Activated gamma-delta T cell treated with anti-CD3 and anti-CD28 coated beads, Interleukin-2, amount 50 U/mL, for 16 hours (primary cell): ENCODE measurements at places on chromosomes 3 and 15.

DNA sequence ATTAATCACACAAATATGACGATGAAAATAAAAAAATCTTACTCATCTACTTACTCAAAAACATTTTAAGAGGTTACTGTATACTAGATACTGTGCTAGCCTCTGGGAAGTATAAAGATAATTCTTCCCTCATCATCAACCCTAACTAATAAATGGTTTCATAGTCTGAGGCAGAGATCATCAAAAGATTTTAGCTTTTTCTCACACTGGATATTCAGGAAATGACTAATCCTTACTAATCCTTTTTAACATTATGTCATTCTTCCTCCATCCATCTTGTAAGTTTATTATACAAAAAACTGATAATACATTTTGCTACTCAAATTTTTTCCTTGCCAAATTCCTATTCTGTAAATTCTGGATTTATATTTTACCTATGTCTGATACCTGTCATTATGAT is 29.7 kb downstream of the ACAD11 start:
- DNase-seq = no peak

DNA sequence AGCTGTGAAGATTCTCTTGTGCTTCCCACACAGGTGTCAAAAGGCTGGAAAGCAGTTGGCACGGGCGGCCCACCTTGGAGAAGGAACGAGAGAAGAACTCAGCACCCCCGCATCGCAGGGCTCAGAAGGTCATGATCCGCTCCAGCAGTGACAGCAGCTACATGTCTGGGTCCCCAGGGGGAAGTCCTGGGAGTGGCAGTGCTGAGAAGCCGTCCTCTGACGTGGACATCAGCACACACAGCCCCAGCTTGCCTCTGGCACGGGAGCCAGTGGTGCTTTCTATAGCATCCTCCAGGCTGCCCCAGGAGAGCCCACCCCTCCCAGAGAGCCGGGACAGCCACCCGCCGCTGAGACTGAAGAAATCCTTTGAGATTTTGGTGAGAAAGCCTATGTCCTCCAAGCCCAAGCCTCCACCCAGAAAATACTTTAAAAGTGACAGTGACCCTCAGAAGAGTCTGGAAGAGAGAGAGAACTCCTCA is 31.4 kb downstream of the STARD5 start:
- DNase-seq = no peak

DNA sequence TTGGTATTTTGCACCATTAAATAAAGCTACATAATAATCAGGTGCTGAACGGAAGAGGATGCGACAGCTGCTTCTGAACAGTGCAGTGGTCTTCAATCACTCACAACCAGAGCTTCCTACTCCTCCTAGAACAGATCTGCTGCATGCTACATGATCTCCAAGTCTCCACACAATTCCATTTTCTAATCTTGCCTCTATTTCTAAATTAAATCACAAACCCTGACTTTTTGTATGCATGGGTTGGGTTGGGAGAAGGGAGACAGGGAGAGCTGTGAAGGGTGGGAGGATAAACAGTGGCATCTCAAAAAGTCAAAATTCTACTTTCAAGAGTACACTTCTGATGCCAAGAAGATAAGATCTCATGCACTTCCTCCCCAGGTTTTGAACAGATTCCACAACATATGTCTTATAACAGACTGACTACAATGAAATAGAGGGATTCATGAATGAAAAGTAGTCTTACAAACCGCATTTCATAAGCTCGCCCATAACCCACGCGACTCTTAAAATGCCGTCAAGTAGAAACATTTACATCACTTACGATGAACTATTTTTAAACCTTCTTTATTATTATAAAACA is 57.2 kb downstream of the CHSY1 start:
- DNase-seq = no peak

DNA sequence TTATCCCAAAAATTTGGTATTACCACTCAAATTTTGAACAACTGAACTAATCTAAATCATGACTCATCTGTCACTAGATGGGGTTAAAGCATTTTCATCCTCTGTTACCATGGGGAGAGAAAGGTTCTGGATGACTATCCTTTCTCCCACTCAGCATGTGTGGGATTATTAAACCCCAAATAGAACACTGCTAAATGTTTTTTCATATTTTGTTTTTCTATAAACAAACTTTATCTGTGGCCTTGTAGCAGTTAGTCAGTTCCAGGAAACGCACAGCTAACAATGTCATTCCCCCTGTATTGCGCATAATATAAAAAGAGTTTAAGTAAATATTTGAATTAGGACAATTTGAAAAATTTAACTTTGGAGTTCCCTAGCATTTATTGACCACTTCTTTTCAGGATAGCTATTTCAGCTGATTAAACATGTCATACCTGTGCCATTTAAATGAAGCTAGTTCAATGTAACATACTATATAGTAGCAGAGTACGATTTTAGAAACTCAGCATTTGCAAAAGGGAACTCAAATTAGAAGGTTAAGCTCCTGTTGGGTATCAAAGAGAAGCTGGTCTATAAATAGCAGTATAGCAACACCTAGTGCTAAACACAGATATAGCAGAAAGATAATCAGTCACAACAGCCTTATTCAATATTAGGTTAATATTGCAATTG is 9.2 kb upstream of the TMEM212 start:
- no peak for DNase-seq

GRCh38 chr15:69060744-69061143 is 46.2 kb downstream of the NOX5 start:
- DNase-seq = no peak

DNA sequence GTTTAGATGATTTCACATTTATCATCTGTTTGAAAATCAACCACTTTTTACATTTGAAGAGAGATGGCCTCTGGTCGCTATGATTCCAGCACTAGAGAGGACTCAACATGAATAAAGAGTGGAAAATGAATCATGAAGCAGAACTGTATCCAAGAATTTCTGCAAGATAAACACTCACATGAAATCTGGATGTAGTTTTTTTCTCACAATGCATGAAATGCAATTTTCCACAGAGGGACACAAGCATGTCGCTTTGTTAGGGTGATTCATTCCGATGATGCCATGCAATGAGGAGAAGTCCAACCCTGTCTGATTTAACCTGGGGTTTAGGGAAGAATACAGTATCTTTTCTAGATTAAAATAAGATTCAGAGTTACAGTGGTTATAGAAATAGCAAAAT is 50.4 kb upstream of the ADCY5 start:
- DNase-seq = no peak

DNA sequence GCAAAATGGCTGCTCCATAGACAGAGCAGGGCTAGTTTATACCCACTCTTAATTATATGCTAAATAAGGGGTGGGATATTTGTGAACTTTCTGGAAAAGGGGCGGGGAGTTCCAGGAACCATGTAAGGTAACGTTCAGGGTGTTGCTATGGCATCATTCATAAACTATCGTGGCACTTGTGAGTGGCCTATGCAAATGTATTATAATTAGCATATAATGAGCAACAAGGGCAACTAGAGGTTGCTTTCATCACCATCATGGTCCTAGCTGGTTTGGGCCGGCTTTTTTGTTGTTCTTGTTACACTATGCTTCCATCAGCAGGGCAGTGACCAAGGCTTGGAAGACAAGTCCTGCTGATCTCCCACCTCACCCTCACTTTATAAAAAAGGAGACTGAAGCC is 43.2 kb upstream of the FGD5 start:
- no peak for DNase-seq

DNA sequence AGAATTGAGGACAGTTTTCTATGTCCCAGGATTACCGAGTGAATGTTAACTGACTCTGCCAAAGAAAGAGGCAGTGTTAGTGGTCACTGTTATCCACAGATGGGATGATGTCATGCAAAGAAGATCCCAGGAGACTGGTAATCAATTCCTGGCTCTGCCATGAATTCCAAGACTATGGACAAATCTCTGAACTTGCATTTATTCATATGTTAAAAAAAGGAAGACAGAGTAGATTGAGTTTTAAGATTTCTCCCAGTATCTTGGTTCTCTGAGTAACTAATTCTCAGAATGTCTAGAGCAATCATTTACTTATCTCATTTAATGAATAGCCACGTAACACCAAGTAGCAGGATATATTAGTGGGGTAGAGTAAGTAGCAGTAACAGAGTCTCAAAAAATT is 11.5 kb upstream of the MAP3K13 start:
- no peak for DNase-seq

GRCh38 chr3:45972534-45973402 is 22.9 kb downstream of the FYCO1 start:
- DNase-seq = no peak

- no peak for DNase-seq
Observed at GRCh38 chr3:28273837-28274236, 32.4 kb downstream of the CMC1 start.

DNA sequence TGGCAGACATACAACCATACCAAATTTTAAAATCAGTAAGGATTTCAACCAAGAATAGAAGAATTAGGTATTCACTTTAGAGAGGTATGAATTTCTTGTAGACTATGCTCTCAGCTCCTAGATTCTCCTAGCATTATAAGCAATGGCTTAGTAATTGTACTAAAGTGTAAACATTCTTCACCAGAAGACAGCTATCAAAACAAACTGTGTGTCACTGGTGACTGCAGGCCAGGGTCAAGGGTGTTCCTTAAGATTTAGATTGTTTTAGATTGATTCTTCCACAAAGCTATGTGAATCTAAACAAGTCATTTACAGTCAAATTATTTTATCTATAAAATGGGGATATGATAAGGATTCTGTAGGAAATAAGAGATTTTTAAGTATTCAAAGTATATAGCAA is 23.1 kb upstream of the GP5 start:
- DNase-seq = no peak

GRCh38 chr3:161414907-161415306 is 43.6 kb upstream of the SPTSSB start:
- no peak for DNase-seq

GRCh38 chr3:19948226-19948591 is 1.3 kb downstream of the RAB5A start:
- DNase-seq = no peak

- no peak for DNase-seq
Observed at GRCh38 chr15:63908991-63909390, 75.2 kb upstream of the HERC1 start.
